Activated T-cell treated with anti-CD3 and anti-CD28 coated beads for 48 hours (primary cell): ENCODE measurements at places on chromosomes 3 and 15.
A peak's percentile ranks its signal among the peaks of the same experiment; 100 is the strongest.

- no peak for DNase-seq
These were observed 799.8 kb downstream of the NSUN3 start for GRCh38 chr3:94862703-94863102.

DNA sequence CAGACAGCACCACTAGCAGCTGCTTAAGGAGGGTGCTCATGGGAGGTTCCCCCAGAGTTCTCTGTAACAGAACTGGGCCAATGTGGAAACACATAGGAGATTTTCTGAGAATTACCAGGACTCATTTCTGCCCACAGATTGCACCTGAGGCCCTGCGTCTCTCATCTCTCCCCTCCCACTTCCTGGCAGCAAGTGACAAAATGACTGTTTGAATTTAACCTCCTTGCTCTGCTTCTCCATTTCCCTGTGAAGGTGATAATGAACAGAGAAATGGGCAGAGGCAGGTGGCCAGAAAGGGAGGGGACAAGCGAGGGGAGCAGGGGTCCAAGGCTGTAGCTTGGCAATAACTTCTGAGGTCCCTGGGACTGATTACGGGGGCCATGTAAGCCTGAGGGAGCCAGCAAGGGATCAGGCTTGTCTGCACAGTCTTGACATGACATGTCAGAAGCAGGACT lies 8.0 kb downstream of the EPHB1 start:
- no peak for DNase-seq

GRCh38 chr3:17396036-17396435 lies 346.4 kb downstream of the TBC1D5 start:
- no peak for DNase-seq

GRCh38 chr3:69872783-69873378 lies 126.7 kb upstream of the SAMMSON start:
- DNase-seq, result no peak

- peak; percentile 38 for DNase-seq
These were observed 3.9 kb upstream of the DNASE1L3 start for GRCh38 chr3:58214484-58215316.

DNA sequence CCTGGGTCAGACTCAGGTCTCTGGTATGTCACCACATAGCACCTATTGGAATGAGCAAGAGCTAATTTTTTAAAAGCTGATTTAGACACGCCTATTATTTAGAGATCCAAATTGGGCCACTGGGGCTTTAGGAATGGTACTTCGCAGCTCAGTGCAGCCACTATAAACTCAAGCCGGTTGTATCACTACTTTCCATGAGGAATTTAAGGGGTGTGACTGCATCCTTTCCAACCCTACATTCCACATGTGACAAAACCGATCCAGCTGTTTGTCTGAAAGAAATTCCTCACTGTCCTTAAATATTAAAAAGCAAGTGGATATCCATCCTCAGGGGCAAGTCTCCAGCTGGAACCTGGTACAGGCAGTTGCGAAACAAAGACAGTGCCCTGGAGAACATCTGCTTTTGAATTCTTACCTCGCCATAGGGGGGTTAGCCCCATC lies 12.8 kb downstream of the VGLL3 start:
- DNase-seq, result no peak

DNA sequence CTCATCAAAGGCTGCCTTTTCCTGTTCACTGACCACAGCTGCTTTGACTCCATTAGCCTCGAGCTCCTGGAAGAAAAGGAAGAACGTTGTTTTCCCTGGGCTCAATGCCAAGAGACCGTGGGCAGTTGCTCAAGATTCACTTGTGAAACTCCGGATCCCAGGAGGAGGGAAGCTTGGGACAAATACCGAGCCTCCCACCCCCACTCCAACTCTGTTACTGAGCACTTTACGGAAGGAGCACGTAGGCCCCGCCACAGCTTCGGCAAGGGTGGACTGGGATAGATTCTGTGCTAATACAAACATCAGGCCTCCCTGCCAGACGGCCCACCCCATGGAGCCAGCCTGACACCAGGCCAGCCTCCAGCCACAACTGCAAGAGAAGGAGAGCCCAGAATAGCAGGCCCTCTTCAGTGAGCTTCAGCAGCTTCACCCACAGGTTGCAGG lies 10.8 kb upstream of the FANCD2 start:
- no peak for DNase-seq

DNA sequence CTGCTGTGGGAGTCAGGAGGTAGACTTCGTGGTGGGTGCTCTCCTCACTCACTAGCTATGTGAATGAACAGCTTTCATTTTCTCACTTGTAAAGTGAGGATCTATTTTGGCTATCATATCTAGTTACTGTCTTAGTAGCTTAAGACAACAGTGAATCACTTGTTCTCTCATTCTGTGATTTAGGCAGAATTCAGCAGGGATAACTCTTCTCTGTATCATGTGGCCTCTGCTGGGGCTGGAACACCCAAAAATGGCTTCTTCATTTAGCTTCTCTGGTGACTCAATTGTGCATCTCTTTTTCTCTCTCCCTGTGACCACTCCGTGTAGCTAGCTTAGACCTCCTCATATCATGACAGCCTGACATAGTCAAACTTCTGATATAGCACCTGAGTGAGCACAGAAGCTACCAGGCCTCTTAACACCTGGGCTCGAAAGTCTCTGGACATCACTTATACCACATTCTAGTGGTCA lies 68.4 kb downstream of the BFSP2 start:
- no peak for DNase-seq

- DNase-seq, result no peak
These were observed 35.9 kb upstream of the ZNF774 start for GRCh38 chr15:90316139-90316538.

- DNase-seq, result no peak
These were observed 84.7 kb upstream of the PPIB start for GRCh38 chr15:64247535-64247905.

DNA sequence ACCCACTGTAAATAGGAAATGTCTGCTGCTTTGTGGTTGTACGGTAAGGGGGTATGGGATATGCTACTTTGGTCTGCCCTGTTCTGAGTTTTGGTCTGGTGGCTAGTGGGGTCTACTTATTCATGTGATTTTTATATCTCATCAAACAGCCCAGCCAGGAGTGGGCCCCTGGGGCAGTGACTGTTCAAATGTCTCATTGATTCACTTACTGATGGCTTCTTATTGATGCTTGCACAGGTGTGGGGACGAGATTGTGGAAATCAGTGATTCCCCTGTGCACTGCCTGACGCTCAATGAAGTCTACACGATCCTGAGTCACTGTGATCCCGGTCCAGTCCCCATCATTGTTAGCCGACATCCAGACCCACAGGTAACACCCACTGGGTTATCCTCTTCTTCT lies 38.5 kb downstream of the STARD5 start:
- no peak for DNase-seq

GRCh38 chr3:63441262-63441661 lies 163.2 kb downstream of the SYNPR start:
- no peak for DNase-seq

- no peak for DNase-seq
These were observed 36.9 kb downstream of the SUCLG2 start for GRCh38 chr3:67617518-67617917.

GRCh38 chr15:83299462-83299861 lies 15.0 kb upstream of the BNC1 start:
- DNase-seq, result no peak

GRCh38 chr15:101386006-101386405 lies 91.0 kb upstream of the SNRPA1 start:
- DNase-seq, result no peak

DNA sequence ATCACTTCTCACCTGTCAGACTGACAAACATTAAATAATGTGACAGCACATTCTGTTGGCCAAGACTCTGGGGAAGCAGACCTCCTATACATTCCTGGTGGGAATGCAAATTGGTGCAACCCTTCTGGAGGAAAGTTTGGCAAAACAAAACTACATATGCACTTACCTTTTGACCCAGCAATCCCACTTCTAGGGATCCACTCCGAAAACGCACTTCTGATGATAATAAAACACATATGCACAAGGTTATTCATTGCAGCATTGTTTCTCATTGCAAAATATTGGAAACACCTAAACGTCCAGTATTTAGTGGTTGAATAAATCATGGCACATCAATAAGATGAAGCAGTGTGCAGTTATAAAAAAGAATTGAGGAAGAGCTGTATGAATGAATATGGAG lies 145.5 kb upstream of the ABHD17C start:
- no peak for DNase-seq

DNA sequence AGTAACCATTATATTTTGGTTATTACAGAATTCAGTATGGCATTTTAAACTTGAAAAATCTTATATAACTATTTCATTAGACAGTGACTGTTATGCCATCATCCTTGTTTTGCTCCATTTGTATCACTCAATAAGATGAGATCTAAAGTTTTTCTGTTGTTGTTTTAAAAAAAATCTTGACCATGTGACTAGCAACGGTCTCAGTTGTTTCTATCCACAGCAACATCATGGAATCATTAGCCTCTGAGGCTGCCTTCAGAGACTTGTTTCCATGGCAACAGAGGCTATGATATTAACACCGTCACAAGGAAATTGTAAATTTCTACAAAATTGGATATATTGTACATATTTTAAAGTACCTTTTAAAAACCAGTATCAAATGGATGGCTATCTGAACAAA lies 129.8 kb downstream of the DLG1 start:
- no peak for DNase-seq

- no peak for DNase-seq
These were observed 6.4 kb downstream of the SUCNR1 start for GRCh38 chr3:151879679-151880415.

DNA sequence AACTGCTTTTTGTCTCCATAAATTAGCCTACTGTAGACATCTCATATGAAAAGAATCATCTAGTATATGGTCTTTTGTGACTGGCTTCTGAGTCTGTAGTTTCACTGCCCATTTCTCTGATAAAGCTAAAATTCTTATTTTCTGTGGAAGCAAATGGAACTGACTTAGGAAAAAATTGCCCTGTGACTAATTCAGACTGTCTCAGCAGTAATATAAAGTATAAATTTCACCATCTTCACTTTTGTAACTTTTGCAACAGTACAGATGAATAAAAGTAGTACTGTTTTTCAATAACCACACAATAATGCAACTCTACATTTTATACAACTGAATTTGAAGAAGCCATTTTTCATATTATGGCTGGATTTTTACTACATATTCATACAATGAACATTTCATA lies 104.1 kb downstream of the TBC1D5 start:
- DNase-seq, result no peak

- no peak for DNase-seq
These were observed 455.5 kb downstream of the ERC2 start for GRCh38 chr3:56012721-56013120.

DNA sequence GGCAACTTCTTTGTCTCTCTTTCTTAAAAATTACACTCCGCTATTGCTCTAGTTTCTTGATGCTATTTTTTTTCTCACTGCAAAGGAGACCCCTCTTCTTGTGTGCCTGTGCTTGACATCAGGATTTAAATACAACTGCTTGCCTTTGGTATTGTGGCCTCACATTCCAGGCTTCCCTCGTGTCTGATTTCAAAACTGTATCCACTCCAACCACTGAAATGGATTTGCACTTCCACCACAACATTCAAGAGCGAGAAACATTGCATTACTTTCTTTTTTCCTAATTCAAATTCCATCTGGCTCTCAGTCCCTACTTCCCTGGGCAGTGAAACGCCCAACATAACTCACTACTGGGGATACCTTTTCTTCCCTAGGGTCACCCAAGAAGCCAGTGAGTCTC lies 50.4 kb upstream of the PXYLP1 start:
- no peak for DNase-seq

DNA sequence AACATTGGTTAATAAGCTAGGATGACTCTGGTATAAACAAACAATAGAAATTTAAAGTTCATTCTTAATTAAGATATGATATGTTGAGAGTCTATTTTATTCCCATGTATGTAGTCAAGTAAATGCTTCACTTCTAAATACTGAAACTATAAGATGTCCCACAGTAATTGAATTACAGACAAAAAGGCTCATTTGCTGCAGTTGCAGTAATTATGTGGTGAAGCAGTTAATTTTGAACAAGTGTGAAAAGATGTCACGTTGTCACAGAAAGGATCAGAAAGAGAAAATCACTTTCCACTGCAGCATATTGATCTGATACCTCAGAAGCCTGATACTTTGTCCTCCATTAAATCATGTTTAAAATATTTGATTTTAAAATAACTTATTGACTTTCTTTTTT lies 159.8 kb downstream of the BBX start:
- no peak for DNase-seq

GRCh38 chr3:127822041-127822681 lies at the start of gene MGLL:
Gene MGLL (minus strand): TSS chr3:127822515. CDS start chr3:127822318, 197 bp downstream.
- DNase-seq, result no peak

DNA sequence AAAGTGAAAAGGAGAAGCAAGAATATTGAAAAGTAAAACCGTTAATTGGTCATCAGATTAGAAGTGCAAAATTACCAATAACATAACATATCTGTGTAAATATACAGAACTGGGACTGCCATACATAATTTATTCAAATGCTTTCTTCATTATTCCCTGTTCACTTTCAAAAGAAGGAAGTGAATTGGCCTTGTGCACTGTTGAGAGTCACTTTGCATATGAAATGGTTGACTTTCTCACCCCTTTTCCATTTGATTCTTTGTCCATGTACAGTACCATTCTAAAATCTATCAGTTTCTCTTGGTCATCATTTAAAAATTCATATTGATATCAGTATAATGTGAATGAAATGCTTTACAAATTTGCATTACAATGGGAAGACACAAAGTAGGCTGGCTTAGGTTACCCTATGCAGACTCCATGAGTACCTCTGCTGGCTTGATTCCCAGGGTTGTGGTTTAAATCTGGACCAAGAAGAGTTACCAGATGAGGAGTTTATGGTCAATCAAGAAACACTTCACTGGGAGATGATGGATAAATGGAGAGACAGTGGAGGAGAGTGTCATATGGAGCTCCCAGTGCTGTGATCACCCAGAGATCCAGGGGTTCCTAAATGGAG lies 210.9 kb upstream of the TOPAZ1 start:
- DNase-seq, result no peak

DNA sequence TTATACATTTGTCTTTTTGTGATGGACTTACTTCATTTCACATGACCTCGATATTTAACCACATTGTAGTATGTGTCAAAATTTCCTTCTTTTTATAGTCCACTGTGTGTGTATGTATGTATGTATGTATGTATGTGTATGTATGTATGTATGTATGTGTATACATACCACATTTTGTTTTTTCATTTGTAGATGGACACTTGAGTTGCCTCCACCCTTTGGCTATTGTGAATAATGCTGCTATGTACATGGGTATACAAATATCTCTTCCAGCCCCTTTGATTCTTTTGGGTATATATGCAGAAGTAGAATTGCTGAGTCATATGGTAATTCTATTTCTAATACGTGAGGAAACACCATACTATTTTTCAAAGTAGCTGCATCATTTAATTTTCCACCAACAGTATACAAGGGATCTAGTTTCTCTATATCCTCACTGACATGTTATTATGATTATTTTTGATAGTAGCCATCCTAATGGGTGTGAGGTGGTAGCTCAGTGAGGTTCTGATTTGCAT lies 228.2 kb downstream of the OPA1 start:
- no peak for DNase-seq
